ENCODE measurements at places on chromosomes 4 and X. TPM values are rescaled to one million over a fixed set of nuclear protein-coding genes. Genes with fewer than 3 reads are reported as not detected.

GRCh38 chrX:153443476-153444332, 2.2 kb downstream of the TREX2 start:
- H3K4me3 ChIP-seq = no peak overlapping the region
- no peaks in the 10 kb centered on the region for H3K27me3 ChIP-seq
- H3K27ac ChIP-seq = no peak overlapping the region
- no peak for DNase-seq
- H3K4me1 ChIP-seq = no peaks in the 10 kb centered on the region
- H3K36me3 ChIP-seq = no peaks in the 10 kb centered on the region

GRCh38 chrX:68659786-68660185, 12.3 kb downstream of the STARD8 start:
- H3K27me3 ChIP-seq = no peaks in the 10 kb centered on the region
- no peak overlapping the region for H3K4me3 ChIP-seq
- H3K4me1 ChIP-seq = no peaks in the 10 kb centered on the region
- no peak for DNase-seq

- no peak overlapping the region for H3K4me3 ChIP-seq
- no peaks in the 10 kb centered on the region for H3K27me3 ChIP-seq
- DNase-seq = no peak
- no peaks in the 10 kb centered on the region for H3K4me1 ChIP-seq
- H3K27ac ChIP-seq = no peak overlapping the region
- no peaks in the 10 kb centered on the region for H3K36me3 ChIP-seq
These were observed 31.3 kb upstream of the ANXA5 start for GRCh38 chr4:121728066-121728465.

GRCh38 chr4:81505004-81505598, 33.4 kb upstream of the RASGEF1B start:
- no peaks in the 10 kb centered on the region for H3K27me3 ChIP-seq
- DNase-seq = peak; percentile 84
- no peaks in the 10 kb centered on the region for H3K36me3 ChIP-seq
- peak overlapping the region; percentile 86 for H3K27ac ChIP-seq
- peaks cover 43% of the 10 kb centered on the region for H3K4me1 ChIP-seq
- H3K4me3 ChIP-seq = peak overlapping the region; percentile 14

GRCh38 chr4:18795794-18796193, 774.2 kb upstream of the LCORL start:
- no peak for DNase-seq
- H3K27ac ChIP-seq = no peak overlapping the region
- no peaks in the 10 kb centered on the region for H3K4me1 ChIP-seq
- H3K27me3 ChIP-seq = no peaks in the 10 kb centered on the region

- H3K27ac ChIP-seq = no peak overlapping the region
- DNase-seq = no peak
- H3K27me3 ChIP-seq = no peaks in the 10 kb centered on the region
- no peak overlapping the region for H3K4me3 ChIP-seq
These were observed 49.5 kb upstream of the SLC25A4 start for GRCh38 chr4:185093603-185094002.

DNA sequence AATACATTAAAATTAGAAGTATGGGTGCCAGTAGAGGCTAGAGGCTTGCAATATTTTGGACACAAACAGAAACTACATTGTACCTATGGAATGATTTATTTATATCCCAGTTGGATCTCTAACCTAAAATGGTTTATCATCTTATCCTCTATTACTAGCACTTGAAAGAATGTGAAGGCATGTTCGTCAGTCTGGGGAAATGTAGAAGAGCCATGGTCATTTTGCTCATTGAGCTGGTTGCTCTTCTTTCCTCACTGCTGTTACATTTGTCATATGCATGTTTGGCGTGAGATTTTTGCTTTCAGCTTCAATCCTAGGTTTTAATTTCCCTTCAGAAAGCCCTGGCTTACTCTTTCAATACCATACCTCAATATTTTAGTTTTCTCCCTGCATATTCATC, 82.4 kb upstream of the MYOZ2 start:
- no peaks in the 10 kb centered on the region for H3K27me3 ChIP-seq
- no peak overlapping the region for H3K4me3 ChIP-seq
- H3K4me1 ChIP-seq = no peaks in the 10 kb centered on the region
- H3K36me3 ChIP-seq = no peaks in the 10 kb centered on the region

DNA sequence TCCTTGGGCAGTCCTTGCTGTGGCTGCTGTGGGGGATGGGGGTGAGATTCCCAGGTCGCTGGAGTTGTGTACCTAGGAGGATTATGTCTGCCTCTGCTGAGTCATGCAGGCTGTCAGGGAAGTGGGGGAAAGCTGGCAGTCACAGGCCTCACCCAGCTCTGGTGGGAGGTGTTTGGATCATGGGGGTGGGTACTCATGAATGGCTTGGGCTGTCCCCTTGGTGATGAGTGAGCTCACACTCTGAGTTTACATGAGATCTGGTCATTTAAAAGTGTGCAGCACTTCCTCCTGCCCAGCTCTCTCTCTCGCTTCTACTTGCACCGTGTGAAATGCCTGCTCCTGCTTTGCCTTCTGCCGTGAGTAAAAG, 24.6 kb upstream of the PDLIM3 start:
- H3K4me3 ChIP-seq = no peak overlapping the region
- no peak overlapping the region for H3K27ac ChIP-seq
- DNase-seq = no peak
- H3K4me1 ChIP-seq = no peaks in the 10 kb centered on the region
- no peaks in the 10 kb centered on the region for H3K36me3 ChIP-seq
- H3K27me3 ChIP-seq = no peaks in the 10 kb centered on the region

GRCh38 chrX:15059474-15059873, 186.3 kb downstream of the MOSPD2 start:
- H3K4me3 ChIP-seq = no peak overlapping the region
- H3K4me1 ChIP-seq = no peaks in the 10 kb centered on the region

DNA sequence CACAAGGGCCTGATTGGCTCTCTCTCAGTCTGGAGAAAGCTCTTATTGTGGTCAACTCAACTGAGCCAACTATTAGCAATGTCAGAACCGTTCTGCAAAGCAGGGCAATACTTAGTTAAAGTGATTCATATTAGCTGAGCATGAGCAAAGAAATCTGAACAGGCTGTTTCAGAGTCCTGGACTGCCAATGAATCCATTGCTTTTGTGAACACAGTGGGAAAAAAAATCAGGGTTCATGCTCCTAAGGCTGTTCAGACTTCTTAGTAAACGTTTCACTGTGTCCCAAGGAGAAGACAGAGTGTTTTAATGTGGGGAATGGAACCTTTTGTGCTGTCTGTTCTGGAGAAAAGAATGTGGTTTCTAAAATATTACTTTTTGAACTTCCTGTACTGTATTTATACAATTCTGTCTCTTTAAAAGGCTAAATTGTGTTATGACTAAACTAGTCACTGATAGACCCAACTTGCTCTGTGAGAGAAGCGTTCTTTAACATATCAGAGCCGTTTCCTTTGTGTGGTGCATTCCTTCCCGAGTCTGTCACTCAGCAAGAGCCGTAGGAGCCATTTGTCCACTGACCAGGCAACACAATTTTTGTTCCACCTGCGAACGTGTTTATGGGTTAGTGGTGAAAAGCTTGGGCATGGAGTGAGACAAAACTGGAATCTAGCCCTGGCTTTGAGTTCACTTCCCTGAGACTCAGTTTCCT, 366.1 kb downstream of the FBXO8 start:
- no peaks in the 10 kb centered on the region for H3K4me1 ChIP-seq
- DNase-seq = no peak
- no peaks in the 10 kb centered on the region for H3K27me3 ChIP-seq
- no peak overlapping the region for H3K4me3 ChIP-seq
- no peaks in the 10 kb centered on the region for H3K36me3 ChIP-seq
- no peak overlapping the region for H3K27ac ChIP-seq

GRCh38 chr4:54281054-54281766, 52.1 kb downstream of the PDGFRA start:
- no peak for DNase-seq
- H3K36me3 ChIP-seq = no peaks in the 10 kb centered on the region
- no peak overlapping the region for H3K4me3 ChIP-seq
- H3K27me3 ChIP-seq = no peaks in the 10 kb centered on the region

Gene POU3F4
- not detected for total RNA-seq

Gene TREX2
- total RNA-seq = 1.2 TPM

Gene LRRC66
- 0.12 TPM for total RNA-seq
